ENCODE measurements at places on chromosomes 3 and 15.

GRCh38 chr3:139937674-139938279 lies 2.8 kb downstream of the CLSTN2 start:
- no peak for DNase-seq

GRCh38 chr15:62519900-62520299 lies 354.8 kb upstream of the C2CD4B start:
- DNase-seq: no peak

- DNase-seq: no peak
Observed at GRCh38 chr3:152621967-152622810, 212.7 kb upstream of the P2RY1 start.

GRCh38 chr15:69508659-69509058 lies 56.0 kb downstream of the RPLP1 start:
- DNase-seq: no peak

- peak; percentile 47 for DNase-seq
Observed at GRCh38 chr15:68298882-68299381, 21.4 kb downstream of the FEM1B start.

DNA sequence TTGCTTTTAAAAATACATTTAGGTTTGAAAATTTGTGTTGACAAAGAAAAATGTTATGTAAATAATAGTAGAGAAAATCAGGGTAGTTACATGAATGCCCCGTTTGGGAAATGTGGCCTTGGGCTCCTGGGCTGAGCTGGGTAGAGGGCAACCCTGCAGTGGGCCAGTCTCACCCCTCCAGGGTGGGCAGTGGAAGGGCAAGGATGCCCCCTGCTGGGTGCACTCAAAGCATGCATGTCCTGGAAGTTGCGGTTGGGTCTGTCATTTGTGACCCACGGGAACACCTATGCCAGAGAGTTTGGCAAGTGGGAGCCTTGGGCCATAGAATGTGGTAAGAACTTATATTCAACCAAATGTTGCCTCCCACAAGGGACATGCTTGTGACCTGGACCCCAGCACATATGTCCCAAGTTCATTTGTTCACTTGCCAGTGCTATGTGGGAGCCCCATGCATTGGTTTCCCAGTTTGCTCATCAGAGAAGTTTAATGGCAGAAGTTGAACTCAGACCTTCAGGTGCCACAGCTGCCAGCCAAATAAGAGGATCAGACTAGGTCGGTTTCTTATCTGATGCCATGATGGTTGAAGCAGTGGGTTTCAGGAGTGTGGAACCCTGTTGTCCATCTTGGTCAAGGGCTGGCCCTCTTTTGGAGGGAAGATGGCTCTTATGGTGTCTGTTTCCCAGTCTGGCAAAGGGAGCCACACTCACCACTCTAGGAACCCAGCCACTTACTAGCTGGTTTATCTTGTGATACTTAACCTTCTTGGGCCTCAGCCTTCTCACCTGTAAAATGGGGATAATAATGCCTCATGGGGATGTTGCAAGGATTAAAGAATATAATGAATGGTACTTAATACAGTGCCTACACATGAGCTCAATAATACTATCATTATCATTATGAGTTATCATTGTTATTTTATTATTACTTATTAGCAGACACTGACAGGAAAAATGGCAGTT lies 2.5 kb upstream of the PLCB2 start:
- peak; percentile 84 for DNase-seq

DNA sequence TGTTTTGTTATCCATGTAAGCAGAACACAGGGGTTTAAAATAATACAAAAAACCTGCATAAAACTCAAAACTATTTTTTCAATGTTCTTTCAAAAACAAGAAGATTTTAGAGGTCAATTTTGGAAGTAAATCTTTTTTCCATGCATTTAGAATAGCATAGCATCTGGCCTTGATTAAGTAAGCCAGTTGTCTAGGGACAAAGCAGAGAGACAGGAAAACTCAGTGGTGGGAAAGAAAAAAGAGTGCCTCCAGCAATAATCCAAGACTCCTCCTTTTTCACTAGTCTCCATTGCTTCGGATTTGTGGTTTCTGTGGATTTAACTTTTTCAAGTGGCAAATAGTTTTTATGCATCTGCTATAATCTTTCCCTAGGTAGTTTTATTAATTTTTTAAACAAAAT lies 88.9 kb downstream of the SUCNR1 start:
- no peak for DNase-seq

- no peak for DNase-seq
Observed at GRCh38 chr3:112377568-112378071, 44.7 kb downstream of the CD200 start.

GRCh38 chr15:69484837-69485236 lies 32.2 kb downstream of the RPLP1 start:
- peak; percentile 37 for DNase-seq

DNA sequence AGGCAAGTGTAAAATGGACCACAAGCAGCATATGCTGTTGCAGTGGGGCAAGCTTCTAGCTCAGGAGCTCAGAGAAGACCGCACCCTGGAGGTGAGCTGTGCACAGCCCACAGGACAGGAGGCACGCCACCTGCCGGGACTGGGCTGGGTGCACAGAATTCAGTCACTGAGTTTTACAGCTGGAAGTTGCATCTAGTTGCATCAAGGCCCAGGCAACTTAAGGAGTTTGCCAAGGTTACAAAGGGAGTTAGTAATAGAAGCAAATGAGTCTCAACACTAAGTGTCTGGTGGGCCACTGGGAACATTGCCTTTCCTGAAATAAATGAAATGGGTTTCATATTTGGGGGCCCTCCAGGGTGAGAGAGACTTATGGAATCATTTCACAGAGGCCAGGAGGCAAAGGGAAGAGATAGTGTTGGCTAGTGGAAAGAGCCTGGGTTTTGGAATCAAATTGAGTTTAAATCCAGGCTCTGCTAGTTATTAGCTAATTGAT lies 36.0 kb upstream of the TIMP4 start:
- peak; percentile 72 for DNase-seq

- DNase-seq: no peak
Observed at GRCh38 chr3:151804267-151804666, 9.6 kb upstream of the AADAC start.

DNA sequence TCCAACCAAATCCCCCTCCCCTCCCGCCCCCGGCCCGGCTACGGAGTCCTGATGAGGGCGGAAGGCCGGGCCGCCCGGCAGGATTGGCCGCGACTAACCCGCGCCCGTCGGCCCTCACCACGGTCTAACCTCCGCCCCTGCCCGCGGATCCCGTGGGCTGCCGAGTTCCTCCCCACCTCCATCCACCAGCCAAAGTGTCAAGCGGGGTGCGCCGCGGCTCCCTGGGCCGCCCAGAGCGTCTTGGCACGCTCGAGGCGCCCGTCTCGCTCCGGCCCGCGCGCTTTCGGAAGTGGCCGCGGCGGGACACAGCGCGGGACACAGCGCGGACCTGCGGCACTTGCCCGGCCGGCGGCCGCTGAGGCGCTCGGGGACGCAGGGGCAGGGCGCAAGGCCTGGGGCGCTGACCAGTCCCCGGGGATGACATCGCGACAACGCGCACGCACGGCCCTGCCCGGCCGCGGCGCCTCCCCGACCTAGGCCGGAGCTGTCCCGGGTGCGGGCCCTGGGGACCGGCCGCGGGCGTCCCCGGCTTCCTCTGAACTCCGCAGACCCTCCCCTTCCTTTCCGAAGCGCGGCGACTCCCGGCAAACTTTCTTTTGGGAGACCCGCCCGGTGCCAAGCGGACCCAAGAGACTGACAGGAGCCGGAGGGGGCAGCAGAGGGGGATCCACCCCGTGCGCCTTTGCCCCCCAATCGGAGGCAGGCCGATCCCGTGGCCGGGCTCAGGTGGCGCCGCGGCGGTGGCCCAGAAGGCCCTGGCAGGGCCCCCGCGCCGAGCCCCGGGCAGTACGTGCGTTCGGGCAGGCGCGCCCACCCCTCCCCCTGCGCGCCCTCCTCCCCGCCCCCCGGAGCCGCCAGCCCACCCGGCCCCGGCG lies 112.8 kb upstream of the ICE2 start:
- DNase-seq: peak; percentile 73

GRCh38 chr15:54687628-54688027 lies 509.1 kb downstream of the RSL24D1 start:
- DNase-seq: no peak

- DNase-seq: no peak
Observed at GRCh38 chr3:146679995-146680394, 74.8 kb upstream of the PLSCR5 start.

- no peak for DNase-seq
Observed at GRCh38 chr3:183161552-183162336, 790 bp downstream of the LAMP3 start.

DNA sequence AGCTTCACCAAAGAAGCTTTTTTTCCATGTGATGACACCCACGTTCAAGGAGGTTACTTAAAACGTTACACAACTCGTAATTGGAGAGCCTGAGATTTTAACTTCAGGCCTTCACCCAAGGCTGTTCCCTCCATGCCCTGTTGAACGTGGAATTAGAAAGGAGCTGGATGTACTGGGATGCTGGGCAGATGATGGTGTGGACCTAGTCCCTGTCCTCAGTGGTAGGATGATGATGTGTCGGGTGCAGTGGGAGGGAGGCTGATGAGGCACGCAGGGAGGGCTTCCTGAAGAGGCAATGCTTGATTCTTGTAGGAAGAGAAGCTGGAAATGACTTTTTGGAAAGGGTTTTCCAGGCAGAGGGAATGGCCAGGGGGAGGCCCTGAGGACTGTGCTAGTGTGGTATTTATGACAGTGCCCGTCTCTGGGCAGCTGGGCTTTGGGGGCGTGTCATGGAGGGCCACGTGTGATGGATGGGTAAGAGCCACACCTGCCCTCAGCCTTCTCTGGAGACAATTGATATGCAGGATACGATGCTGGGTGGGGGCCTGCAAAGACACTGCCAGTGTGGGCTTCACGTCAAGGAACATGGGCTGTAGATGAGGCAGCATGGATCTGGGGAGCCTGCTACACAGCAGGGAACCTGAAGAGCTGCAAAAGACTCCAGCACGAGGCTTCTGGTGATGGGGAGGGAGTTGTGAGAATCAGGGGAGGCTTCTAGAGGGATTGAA lies 15.3 kb downstream of the SYNM start:
- DNase-seq: no peak

- DNase-seq: no peak
Observed at GRCh38 chr15:50830477-50831354, 65.2 kb upstream of the SPPL2A start.

GRCh38 chr15:100018191-100018590 lies 285.0 kb upstream of the LYSMD4 start:
- DNase-seq: no peak

DNA sequence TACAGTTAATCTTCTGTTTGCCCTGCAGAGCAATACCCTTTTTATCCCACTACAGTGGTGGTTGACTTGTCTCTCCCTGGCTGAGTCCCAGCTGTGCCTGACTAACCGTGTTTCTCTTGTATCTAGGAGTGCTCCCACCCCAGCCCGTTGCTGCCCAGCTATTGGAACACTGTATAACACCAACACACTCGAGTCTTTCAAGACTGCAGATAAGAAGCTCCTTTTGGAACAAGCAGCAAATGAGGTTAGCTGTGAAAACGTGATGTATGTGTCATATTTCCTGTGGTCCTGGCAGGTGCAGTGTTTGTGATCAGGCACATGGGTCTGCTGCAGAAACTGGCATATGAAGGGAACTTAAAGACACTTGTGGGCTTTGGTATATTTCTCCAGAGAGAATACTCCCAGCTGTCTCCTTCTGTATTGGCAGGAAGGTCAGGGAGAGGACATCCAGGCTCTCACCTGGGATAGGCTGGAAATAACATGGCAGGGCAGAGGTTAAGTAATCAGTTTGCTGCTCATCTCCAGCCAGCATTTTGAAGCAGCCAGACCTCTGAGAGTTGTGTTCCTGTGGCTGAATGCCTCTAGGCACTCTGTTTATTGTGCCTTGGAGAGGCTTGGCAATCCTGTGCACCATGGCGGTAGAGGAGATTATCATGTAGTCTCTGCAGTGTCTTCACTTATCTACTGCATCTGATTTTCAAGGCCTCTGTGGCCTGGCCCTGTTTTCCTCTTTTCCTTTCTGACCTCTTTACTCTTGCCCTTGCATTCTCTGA lies 34.8 kb downstream of the ATG7 start:
- DNase-seq: peak; percentile 60

- no peak for DNase-seq
Observed at GRCh38 chr3:65632414-65632813, 406.3 kb downstream of the MAGI1 start.

DNA sequence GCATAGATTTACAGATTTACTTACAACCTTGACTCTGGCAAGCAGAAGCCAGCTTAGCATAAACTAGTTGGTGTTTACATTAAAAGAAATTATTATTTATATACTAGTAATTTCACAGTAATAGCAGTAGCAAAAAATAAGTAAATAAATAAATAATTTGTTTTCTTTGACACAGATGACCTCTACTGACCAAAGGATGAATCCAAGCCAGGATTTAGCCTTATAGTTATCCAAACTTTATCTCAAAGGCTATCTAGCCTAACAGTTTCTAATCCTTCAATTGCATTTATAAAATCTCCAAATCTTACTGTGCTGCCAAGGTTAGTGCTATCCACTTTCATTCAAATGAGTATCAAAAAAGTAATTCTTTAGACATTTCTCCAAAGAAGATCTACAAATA lies 64.3 kb downstream of the FRMD5 start:
- DNase-seq: no peak

DNA sequence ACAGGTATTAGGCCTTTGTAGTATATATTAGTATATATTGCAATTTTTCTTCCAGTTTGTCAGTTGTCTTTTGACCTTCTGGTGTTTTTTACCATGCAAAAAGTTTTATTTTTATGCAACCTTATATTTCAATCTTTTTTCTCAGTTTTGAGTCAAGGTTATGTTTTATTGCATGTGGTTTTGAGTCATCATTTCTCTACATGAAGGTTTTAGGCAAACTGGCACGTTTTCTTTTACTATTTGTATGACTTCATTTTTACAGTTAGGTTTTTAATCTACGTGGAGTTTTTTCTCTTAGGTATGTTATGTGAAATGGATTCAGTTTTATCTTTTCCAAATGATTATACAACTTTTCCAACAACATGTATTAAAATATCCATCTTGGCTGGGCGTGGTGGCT lies 36.8 kb upstream of the TCAIM start:
- no peak for DNase-seq

DNA sequence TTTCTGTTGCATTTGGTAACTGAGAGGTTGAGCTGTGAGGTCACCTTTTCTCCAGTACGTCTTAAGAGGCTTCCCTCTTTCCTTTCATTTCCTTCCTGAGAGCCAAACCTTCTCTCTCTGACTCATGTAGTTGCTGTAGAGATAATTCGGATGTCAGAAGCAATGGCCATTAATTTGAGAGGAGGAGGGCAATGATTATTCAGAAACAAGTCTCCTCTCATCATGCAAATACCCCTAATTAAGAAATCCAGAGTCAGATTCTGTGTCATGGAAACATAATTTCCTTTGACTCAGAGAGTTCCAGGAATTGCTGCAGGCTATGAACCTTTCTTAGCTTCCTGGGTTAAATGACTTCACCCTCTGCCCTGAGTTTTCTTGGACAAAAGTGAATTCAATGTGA lies 59.0 kb upstream of the GSK3B start:
- DNase-seq: no peak

DNA sequence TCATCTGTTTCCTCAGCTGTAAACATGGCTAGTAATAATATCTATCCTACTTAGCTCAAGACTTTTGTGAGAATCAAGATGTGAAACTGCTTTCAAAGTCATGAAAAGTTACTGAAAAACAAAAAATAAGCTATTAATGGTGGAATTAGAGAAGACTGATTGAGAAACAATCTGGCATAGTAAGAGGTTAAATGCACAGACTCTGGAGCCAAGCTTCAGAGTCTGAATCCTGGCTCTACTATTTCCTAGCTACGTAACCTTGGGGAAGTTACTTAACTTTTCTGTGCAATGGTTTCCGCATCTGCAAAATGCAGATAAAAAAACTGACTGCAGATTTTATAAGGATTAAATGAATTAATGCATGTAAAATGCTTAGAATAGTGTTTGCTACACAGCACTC lies 28.8 kb downstream of the LRRFIP2 start:
- DNase-seq: no peak

GRCh38 chr3:78506581-78507195 lies 1261.1 kb downstream of the ROBO1 start:
- DNase-seq: no peak
